ENCODE measurements at places on chromosomes 7 and 10. TPM values are rescaled to one million over a fixed set of nuclear protein-coding genes. Genes with fewer than 3 reads are reported as not detected.

CD36 gene
- 0.13 TPM for total RNA-seq

ZNF735 gene
- total RNA-seq, result not detected

DYNC1I1 gene
- 3.5 TPM for total RNA-seq

TDRD1 gene
- 1.9 TPM for total RNA-seq

CYP3A5 gene
- not detected for total RNA-seq

CARD11 gene
- total RNA-seq, result 0.13 TPM

NME8 gene
- total RNA-seq, result not detected

RELN gene
- 1.3 TPM for total RNA-seq

HOXA3 gene
- 1.6 TPM for total RNA-seq

TMEM26 gene
- total RNA-seq, result 12.2 TPM

EPO gene
- total RNA-seq, result not detected

CXCL12 gene
- total RNA-seq, result 1,285 TPM

TRIM4 gene
- total RNA-seq, result 24.7 TPM

ARHGAP22 gene
- 161 TPM for total RNA-seq

POU6F2 gene
- not detected for total RNA-seq

PAX4 gene
- total RNA-seq, result not detected

MRC1 gene
- total RNA-seq, result 0.37 TPM

CRPPA gene
- total RNA-seq, result 2.7 TPM

CCDC3 gene
- 21.1 TPM for total RNA-seq

TAC1 gene
- not detected for total RNA-seq

PON1 gene
- not detected for total RNA-seq

AKR1D1 gene
- total RNA-seq, result not detected

CALCR gene
- not detected for total RNA-seq

SLIT1 gene
- total RNA-seq, result 0.31 TPM

ZNF775 gene
- total RNA-seq, result 3.3 TPM

KCP gene
- total RNA-seq, result not detected

ZNF425 gene
- total RNA-seq, result 2.8 TPM

SLC26A3 gene
- not detected for total RNA-seq

TCF7L2 gene
- 2.6 TPM for total RNA-seq

UPK3BL2 gene
- total RNA-seq, result 5.2 TPM

ENO4 gene
- 0.19 TPM for total RNA-seq

KAT6B gene
- total RNA-seq, result 16.8 TPM

BTBD16 gene
- total RNA-seq, result 0.40 TPM
